ENCODE measurements at places on chromosomes 7 and 10.

GRCh38 chr10:43192884-43193283 is 54.6 kb downstream of the CSGALNACT2 start:
- no peak for DNase-seq

DNA sequence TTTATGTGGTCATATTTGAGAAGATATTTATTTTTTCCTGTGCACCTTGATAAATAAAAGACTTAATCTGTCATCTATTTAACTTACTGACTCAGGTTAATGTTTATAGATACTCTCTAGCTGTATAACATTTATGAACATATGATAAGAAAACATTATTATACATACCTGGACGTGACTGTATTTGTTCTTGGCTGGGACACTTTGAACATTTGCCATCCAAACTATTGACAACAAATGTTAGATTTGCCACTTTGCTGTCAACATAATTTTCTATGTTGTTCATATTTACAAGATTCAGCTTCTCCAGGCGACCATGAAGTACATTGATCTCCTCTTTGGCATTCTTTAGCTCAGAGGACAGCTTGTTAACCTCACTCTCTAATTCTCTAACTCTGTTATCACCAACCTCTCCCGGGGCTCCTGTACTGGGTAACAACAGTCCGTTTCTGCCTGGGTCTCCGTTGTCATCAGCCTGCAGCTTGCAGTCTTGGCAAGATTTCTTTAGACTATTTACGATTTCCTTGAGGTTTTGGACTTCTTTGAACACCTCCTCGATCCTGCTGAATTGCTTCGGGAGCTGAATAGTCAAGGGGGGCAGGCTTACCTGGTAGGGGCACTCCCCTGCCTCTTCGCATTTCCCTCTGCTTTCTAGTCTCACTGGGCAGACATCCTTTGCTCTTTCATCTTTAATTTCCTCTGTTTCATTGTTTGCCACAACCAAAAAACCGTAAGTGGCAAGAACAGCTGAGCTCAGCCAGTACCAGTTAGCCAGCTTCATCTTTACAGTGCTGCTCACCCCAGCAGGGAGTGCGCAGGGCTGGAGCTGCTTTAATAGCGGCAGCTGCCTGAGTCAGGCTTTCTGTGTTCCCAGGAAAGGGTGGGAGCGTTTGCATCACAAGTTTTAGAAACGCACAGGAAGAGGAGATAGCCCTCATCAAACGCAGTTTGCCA is at the start of gene FGL2:
Gene FGL2 (minus strand): TSS at position 807 of the 954 bp plus-strand sequence. CDS start 26 bp downstream, at position 781.
- DNase-seq = peak; percentile 1

DNA sequence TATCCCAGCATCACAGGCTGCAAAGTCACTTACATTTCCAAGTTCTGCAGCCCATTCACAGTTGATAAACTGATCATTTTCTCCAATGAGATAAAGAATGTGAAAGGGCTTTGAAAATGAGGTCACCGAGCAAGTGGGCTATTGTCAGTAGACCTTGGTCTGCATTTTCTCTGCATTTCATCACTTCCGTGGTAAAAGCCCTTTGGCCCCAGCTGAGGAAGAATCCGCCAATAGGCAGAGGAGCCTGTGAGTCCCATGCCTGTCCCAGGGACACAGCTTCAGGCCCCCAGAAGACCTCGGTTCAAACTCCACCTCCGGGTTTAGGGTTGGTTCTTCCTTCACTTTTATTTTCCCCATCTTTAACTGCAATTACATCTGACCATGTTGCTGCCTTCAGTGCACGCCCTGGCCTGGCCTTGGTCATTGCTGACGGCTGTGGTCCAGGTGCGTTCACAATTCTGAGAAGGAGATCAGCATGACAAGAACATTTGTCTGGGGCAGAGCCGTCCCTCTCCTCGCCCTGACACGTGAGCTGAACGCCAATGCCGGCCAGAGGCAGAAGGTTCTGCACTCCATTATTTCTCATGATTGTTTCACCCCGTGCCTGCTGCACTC is 292.5 kb downstream of the TCERG1L start:
- DNase-seq = no peak

GRCh38 chr7:68433462-68434070 is 1164.7 kb upstream of the AUTS2 start:
- no peak for DNase-seq

DNA sequence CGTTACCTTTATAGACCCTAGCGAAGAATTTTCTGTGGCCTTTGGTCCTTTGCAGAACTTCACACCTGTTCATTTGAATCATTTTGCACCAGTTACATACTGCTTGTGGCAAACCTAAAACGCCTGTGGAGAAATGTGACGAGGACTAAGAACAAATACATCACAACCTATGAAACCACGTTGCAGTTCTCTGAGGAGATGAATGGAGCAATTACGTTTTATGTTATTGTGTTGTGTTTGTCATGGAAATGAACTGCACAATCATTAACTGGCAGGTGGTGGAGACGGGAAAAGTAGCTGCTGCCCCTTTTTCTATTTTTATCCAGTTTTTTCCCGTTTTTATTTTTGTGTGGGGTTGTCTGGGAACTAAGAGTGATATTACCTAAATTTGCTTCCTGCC is 505.5 kb downstream of the SDK1 start:
- no peak for DNase-seq

DNA sequence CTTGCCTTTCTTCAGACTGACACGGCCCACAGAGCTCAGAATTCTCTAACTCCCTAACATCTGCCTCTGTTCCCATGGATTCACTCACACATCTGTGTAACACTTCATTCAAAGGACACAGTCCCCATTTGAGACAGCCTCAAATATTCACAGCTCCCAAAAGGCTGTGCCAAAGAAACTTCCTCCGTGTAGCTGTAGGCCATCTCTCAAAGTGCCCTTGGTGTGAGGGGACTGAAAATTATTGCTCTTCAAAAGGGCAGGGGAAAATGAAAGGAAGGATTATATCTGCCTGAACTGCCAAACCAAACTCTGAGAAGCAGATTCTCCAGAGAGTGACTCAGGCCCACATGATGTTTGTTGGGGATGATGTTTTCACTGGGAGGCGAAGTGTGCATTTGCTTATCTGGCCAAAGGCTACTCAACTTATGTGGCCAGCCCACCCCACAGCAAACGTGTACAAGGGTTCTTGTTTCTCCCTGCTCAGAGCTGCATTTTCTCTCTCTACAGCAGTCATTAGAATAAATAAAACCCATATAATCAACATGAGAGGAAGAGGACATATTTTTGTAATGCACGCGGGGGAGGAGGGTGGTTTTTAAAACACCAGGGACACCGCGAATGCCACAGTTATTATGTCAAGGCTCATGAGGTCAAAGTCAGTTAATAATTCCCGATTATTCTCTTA is 302.4 kb upstream of the NFE2L3 start:
- DNase-seq = peak; percentile 63

DNA sequence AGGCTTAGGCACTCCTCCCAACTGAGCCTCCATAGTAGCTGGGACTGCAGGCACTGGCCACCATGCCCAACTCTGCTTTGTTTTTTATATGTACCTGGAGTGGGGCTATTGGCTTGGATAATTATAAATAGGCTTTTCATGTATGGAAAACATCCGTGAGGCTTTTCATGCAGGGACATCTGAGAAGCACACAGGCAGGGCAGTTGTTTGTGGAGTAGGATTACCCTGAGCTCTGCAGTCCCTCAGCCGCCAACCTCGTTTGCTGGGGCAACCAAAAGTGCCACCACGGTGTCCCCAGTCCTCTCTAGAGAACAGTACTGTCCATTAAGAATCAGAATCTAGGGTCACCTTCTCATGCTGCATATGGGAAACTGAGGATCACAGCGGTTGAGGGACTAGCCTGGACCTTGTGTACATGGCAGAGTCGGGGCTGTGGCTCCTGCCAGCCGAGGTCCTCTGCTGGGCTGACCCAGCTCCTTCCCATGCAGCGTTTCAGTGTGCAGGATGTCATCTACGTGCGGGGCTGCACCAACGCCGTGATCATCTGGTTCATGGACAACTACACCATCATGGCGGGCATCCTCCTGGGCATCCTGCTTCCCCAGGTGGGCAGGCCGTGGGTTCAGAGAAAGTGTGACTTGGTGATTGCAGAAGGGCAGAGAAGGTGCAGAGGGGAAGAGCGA is 54.5 kb downstream of the TSPAN15 start:
- DNase-seq = no peak

DNA sequence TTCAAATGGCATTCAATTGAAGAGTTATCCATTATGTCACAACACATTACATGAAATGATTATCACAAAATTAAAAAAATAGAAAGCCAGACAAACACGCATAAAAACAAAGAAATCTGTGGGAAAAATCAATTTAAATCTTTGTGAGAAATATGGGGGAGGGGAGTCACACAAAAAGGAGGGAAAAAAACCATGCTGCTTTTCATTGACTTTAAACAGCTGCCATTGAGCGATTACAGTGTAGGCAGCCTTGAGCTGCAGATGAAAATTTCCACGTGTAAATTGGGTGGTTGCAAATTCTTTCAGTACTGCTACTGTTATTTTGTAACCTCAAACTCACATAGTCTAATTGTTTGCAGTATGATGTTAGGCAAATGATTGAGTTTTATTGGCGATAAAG is 889.9 kb upstream of the PHF14 start:
- DNase-seq = no peak

- no peak for DNase-seq
These were observed 304.4 kb upstream of the C7orf33 start for GRCh38 chr7:148286150-148286549.

DNA sequence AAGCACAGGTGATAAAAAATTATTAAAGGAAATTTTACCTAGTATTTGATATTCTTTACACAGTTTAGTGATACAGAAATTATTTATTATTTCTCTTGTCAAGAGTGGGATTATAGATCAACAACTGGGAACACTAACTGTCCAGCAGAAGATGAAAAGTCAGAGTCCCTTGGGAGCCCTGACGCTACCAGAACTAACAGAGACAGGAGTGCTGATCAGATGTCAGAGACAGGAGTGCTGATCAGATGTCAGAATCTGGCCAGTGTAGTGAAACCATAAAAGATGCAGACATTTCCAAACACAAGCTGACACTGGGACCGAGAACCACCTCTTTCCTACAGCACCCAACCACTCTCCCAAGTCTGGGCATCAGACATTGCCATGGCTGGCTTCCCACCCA is 828.2 kb downstream of the TNS3 start:
- DNase-seq = no peak

DNA sequence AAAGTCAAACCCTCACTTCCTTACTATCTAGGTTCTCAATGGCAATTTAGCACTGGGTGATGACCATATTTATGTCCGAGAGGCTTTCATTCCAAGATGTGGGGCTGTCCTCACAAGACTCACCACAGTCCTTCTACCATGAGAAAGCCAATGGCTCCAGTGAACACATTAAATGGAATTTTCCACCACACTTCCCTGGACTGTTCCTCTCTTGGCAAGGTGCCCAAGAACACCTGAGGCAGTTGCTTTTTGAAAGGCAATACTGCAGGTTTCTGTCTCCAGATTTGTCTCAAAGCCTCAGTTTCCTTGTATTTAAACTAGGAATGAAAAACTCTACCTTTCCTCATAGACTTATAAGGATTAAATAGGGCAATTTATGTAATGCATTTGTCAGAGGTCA is 24.2 kb downstream of the AFAP1L2 start:
- no peak for DNase-seq

- peak; percentile 72 for DNase-seq
These were observed 35.4 kb downstream of the BNIP3 start for GRCh38 chr10:131946321-131946751.

DNA sequence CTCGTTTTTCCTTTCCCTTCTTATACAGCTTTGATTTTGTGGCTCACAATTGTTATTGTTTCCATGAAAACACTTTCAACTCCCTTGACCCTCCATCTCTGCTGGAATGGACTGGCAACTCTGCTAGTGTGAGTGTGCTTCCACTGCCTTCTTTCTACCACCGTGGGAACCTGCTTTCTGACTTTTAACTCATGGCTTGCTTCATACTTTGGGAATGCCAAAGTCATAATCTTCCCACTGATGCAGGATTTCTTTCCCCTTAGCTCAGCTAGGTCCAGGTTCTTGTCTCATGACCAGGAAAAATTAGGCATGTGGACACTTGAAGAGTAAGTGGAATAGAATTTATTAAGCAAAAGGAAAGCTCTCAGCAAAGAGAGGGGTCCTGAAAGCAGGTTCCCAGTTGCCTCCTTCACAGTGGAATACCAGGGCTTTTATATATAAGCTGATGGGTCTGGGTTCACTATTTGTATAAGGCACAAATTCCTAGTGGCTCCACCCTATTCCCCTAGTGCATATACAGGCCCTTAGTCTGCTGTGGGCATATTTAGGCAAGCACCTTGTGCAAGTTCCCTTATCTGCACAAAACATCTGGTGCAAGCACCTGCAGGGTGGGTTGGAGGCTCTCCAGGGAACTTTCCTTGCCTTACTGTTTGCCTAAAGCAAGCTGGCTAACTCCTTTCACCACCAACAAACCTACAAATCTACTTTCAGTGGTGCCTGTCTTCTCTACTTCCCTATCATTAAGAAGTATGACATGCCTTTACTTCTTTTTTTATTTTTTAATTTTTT is 119.5 kb downstream of the CFAP58 start:
- DNase-seq = peak; percentile 67

- peak; percentile 75 for DNase-seq
These were observed 107.4 kb downstream of the ZEB1 start for GRCh38 chr10:31426401-31426800.

- DNase-seq = no peak
These were observed 310.1 kb downstream of the MDFIC start for GRCh38 chr7:115232041-115232440.

GRCh38 chr10:79932841-79933379 is 16.0 kb downstream of the SFTPD start:
- no peak for DNase-seq

DNA sequence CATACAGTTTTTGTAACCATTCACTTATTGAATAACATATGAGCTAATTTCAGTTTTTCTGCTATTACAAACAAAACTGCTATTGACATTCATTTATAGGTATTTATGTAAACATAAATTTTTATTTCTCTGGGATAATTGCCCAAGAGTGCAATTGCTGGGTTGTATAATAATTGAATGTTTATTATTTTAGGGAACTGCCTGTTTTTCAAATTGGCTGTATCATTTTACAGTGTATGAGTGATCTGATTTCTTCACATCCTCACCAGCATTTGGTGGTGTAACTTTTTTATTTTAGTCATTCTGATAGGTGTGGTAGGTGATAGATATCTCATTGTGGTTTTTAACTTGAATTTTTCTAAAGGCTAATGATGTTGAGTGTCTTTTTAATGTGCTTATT is 26.4 kb downstream of the KIF11 start:
- DNase-seq = no peak

- no peak for DNase-seq
These were observed 25.5 kb downstream of the FGFBP3 start for GRCh38 chr10:91883549-91884444.

DNA sequence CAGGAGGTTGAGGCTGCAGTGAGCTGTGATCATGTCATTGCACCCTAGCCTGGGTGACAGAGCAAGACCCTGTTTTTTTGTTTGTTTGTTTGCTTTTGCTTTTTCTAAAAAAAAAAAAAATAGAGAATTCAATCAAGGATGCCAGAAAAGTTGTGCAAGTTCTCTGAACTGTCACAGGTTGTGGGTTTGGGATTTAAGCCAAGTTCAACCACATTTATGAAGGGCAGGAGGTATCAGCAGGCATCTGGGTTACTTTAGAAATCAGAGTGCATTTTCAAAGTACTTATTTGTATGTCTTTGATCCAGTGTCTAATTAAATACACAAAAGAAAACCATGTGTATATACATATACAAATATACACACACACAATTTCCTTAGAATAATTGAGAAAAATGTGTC is 151.2 kb upstream of the MINDY3 start:
- no peak for DNase-seq

Measured in HFFc6 (cell line).